Hindlimb muscle (tissue), 1 donor: ENCODE measurements at places on chromosomes 4 and X. TPM values are rescaled to one million over a fixed set of nuclear protein-coding genes. Genes with fewer than 3 reads are reported as not detected.

The OCIAD1 gene
- polyA plus RNA-seq = 211 TPM

The MTCP1 gene
- 14.7 TPM for polyA plus RNA-seq

The GIMD1 gene
- polyA plus RNA-seq = not detected

The EDA gene
- 20.7 TPM for polyA plus RNA-seq

The ADH1A gene
- 0.88 TPM for polyA plus RNA-seq

The SLITRK2 gene
- polyA plus RNA-seq = 0.49 TPM

The DAPP1 gene
- polyA plus RNA-seq = 2.1 TPM

The LARP7 gene
- polyA plus RNA-seq = 54.8 TPM

The FRG2 gene
- polyA plus RNA-seq = not detected

The NLGN3 gene
- polyA plus RNA-seq = 2.5 TPM

The TMEM255A gene
- 15.0 TPM for polyA plus RNA-seq

The TAF1 gene
- polyA plus RNA-seq = 27.2 TPM

The CCDC110 gene
- polyA plus RNA-seq = 1.6 TPM

The DIPK2B gene
- polyA plus RNA-seq = 21.7 TPM

The GPAT3 gene
- polyA plus RNA-seq = 18.5 TPM

The CCKAR gene
- polyA plus RNA-seq = not detected

The GYPE gene
- polyA plus RNA-seq = 2.6 TPM

The GDPD2 gene
- polyA plus RNA-seq = 0.35 TPM

The PAQR3 gene
- polyA plus RNA-seq = 11.2 TPM

The ZAR1 gene
- not detected for polyA plus RNA-seq

The IGSF1 gene
- 85.8 TPM for polyA plus RNA-seq

The POU3F4 gene
- polyA plus RNA-seq = not detected

The CFAP99 gene
- polyA plus RNA-seq = not detected

The RIBC1 gene
- polyA plus RNA-seq = 1.1 TPM

The UCP1 gene
- not detected for polyA plus RNA-seq

The GYG2 gene
- polyA plus RNA-seq = 3.0 TPM

The SHISA3 gene
- polyA plus RNA-seq = 7.2 TPM

The NUDT11 gene
- polyA plus RNA-seq = 4.4 TPM

The EIF2S3 gene
- polyA plus RNA-seq = 112 TPM

The TEC gene
- 0.49 TPM for polyA plus RNA-seq

The STARD8 gene
- 25.3 TPM for polyA plus RNA-seq

The LONRF3 gene
- 3.0 TPM for polyA plus RNA-seq

The GAGE12J gene
- polyA plus RNA-seq = not detected

The PF4V1 gene
- polyA plus RNA-seq = not detected
